Ovary (tissue), 10 donors: ENCODE measurements at places on chromosomes 2 and 18. TPM values are rescaled to one million over a fixed set of nuclear protein-coding genes. Genes with fewer than 3 reads are reported as not detected.

- DNase-seq, result no peak
These were observed 95.3 kb downstream of the NEB start for GRCh38 chr2:151638990-151639389.

DNA sequence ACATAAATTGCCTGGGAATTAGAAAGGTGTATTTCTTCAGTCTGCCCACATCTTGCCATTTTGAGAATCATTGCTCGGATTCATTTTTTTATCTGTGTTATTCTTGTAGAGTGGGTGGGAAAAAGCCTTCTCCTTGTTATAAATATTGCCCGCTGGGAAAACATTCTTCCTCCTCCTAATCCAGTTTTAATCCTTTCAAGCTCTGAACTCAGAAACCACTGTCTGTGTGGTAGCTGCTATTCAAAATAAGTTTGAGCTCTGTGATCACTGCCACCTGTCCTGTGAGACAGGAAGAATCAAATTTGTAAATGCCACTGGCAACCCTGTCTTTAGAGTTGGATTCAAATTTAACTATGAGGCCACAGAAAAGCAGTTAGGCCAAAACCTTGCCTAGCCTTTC lies 1875.2 kb upstream of the PIK3C3 start:
- DNase-seq, result no peak

- no peak for DNase-seq
These were observed 928.3 kb upstream of the NRXN1 start for GRCh38 chr2:51960281-51960680.

- DNase-seq, result no peak
These were observed 33.4 kb downstream of the UGP2 start for GRCh38 chr2:63875131-63875527.

GRCh38 chr2:203763241-203763937 lies 57.0 kb downstream of the CD28 start:
- no peak for DNase-seq

DNA sequence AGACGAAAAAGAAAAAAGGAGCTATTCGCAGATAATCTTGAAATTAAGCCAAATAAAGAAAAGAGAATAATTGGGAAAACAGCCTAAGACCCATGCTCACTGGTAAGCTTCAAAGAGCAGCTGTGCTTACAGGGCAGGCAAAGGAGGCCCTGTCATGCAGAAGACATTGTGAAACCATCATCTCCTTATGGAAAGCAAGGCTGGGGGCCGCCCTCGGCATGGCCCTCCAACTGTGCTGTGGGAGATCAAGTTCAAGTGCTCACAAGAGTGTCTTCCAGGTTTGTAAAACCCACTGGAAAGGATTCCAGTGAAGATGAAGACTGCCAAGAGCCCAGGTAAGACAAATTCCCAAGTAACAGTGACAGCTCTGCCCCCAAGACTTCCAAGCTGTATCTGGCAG lies 32.2 kb downstream of the ACVR1 start:
- DNase-seq, result no peak

- peak; percentile 86 for DNase-seq
These were observed 70.6 kb downstream of the CTAGE1 start for GRCh38 chr18:22346953-22347605.

DNA sequence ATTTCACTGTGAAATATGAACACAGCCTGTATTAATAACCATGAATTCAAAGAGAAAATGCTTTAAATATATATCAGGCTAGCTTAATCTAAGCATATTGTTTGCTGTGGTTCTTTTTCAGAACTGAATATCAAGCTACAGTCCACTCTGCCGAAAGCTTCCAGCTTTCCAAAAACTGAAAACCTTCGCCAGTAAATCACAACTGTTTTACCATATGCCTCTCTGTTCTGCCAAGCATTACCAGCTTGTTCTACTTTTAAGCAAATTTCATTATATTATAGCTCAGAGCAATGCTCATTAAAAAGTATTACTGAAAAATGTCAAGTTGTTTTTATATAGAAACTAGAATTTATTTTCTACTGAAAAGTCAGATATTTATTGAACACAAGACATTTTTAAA lies 277.4 kb downstream of the NRXN1 start:
- no peak for DNase-seq

- DNase-seq, result no peak
These were observed 2.1 kb downstream of the HADHB start for GRCh38 chr2:26246818-26247217.

KYNU gene
- polyA plus RNA-seq, result 0.40 TPM

CHPF gene
- polyA plus RNA-seq, result 4.0 TPM

HMSD gene
- 0.02 TPM for polyA plus RNA-seq

ACOXL gene
- not detected for polyA plus RNA-seq

DOCK10 gene
- polyA plus RNA-seq, result 15.9 TPM
